Endothelial cell of umbilical vein (primary cell): ENCODE measurements at places on chromosomes 13 and 19. TPM values are rescaled to one million over a fixed set of nuclear protein-coding genes. Genes with fewer than 3 reads are reported as not detected.
A peak's percentile ranks its signal among the peaks of the same experiment; 100 is the strongest.

DNA sequence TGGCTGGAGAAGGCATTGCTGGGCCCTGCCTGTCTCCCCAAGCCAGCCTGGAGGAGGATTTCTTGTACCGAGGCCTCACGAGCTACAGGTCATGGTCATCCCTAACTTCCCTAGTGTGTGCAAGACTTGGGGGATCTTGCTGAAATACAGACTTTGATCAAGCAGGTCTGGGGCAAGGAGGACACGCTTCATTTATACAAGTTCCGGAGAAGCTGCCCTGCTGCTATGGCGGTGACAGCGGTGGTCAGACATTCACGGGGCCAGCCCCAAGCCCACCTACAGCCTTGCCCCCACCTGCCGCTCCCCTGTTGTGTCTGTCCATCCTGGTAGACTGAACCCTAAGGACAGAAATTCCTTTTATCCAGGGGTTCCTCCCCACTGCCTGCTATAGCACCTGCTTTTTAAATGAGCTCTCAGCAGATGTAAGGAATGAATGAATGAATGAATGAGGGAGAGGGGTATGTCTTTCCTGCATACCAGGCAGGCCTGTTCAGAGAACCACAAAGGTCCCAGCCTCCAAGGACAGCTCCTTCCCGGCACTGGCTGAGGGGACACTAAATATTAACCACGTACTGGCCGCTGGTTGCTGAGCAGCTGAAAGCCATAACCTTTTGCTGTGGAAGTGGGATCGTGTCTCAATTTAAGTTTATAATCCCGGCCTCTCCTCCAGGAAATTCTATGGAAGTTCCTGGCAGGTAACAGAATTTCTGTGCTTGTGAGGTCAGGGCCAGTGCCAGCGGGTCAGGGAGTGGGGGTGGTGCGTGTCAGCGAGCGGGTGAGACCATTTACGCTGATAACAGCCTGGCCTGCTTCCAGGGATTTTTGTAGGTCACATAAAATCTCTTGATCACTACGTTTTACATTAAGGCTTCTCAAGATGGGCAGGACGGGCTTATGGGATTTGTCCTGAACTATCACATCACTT lies 27.1 kb downstream of the TSSK6 start:
- peak overlapping the region; percentile 76 for H3K27ac ChIP-seq
- no peaks in the 10 kb centered on the region for H3K36me3 ChIP-seq
- H3K27me3 ChIP-seq = no peaks in the 10 kb centered on the region
- peak; percentile 47 for DNase-seq
- H3K4me1 ChIP-seq = peaks cover 29% of the 10 kb centered on the region
- H3K4me3 ChIP-seq = no peak overlapping the region

DNA sequence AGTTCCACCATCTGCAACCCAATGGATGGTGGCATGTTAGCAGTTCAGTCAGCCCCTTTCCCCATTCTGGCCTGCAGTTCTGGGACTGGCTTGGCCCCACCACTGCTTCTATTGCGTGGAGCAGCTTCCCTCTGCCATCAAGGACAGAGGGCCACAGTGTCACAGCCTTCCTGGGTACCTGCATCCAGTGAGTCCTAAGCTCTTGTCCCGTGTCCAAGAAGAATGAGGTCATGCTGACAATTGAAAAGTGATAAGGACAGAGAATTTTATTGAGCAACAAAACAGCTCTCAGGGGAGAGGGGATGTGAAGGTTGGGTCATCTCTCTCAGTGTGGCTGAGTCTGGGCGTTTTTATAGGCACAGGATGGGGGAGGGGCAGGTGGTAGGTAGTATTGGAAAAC lies 33.5 kb upstream of the SIN3B start:
- DNase-seq = no peak
- H3K4me3 ChIP-seq = no peak overlapping the region
- no peaks in the 10 kb centered on the region for H3K4me1 ChIP-seq
- H3K36me3 ChIP-seq = no peaks in the 10 kb centered on the region

GRCh38 chr13:110336681-110337080 lies 29.6 kb downstream of the COL4A2 start:
- no peak overlapping the region for H3K27ac ChIP-seq
- H3K4me3 ChIP-seq = no peak overlapping the region
- H3K4me1 ChIP-seq = peaks cover 52% of the 10 kb centered on the region
- no peaks in the 10 kb centered on the region for H3K27me3 ChIP-seq
- no peak for DNase-seq

- no peaks in the 10 kb centered on the region for H3K27me3 ChIP-seq
- H3K4me1 ChIP-seq = peaks cover 25% of the 10 kb centered on the region
- H3K4me3 ChIP-seq = no peak overlapping the region
- no peaks in the 10 kb centered on the region for H3K36me3 ChIP-seq
- DNase-seq = no peak
Observed at GRCh38 chr19:3555653-3556422, 1.5 kb downstream of the MFSD12 start.

DNA sequence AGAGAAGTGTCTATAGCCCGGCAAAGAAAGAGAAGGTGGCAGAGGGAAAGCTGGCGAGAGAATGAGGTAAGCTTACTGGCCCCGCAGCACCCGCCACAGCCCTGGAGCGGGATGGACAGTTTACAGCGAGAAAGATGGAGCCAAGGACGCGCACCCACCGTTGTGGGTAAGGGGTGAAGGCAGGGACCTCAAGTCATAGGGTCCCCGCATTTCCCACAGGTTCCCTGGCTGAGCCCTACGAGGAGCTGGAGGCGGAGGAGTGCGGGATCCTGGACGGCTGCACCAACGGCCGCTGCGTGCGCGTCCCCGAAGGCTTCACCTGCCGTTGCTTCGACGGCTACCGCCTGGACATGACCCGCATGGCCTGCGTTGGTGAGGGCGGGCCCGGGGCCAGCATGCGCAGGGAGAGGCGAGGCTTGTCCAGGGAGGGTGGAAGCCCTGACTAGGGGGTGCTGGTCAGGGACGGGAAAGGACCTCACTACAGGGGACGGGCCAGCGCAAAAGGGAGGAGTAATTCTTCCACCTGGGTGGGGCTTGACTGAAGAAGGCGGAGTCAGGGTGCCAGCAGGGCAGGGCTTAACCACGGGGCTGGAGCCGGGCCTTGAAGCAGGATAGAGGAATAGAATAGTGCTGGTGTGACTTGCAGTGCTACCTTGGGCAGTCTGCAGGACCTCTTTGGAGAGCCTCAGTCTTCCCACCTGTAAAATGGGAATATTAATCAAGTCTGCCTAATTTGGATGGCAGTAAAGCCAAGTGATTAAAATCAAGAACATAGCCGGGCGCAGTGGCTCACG lies 26.5 kb downstream of the LTBP4 start:
- H3K4me3 ChIP-seq = no peak overlapping the region
- no peaks in the 10 kb centered on the region for H3K27me3 ChIP-seq
- DNase-seq = no peak
- no peaks in the 10 kb centered on the region for H3K4me1 ChIP-seq
- no peak overlapping the region for H3K27ac ChIP-seq

DNA sequence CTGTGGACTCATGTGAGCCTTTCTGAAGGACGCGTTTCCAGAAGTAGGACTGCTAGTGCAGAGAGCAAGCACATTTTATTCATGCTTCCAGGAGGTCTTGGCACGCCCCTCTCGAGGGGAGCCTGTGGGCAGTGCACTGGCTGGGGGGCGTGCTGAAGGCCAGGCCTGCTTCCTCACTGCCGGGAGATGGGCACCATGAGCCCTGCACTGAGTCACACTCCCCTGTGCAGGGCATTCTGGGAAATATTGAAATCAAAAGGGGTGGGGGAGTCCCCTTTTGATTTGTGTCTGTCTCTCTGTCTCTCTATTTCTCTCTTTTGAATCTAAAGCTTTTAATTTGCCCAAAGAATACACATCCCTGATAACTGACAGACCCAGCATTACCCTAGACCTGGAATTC lies 34.0 kb downstream of the DPF1 start:
- no peak overlapping the region for H3K27ac ChIP-seq
- peaks cover 4% of the 10 kb centered on the region for H3K36me3 ChIP-seq
- no peaks in the 10 kb centered on the region for H3K4me1 ChIP-seq
- no peaks in the 10 kb centered on the region for H3K27me3 ChIP-seq

GRCh38 chr13:21517576-21517975 lies 58.5 kb upstream of the ZDHHC20 start:
- H3K27me3 ChIP-seq = no peaks in the 10 kb centered on the region
- no peak overlapping the region for H3K4me3 ChIP-seq
- no peaks in the 10 kb centered on the region for H3K36me3 ChIP-seq
- no peaks in the 10 kb centered on the region for H3K4me1 ChIP-seq

DNA sequence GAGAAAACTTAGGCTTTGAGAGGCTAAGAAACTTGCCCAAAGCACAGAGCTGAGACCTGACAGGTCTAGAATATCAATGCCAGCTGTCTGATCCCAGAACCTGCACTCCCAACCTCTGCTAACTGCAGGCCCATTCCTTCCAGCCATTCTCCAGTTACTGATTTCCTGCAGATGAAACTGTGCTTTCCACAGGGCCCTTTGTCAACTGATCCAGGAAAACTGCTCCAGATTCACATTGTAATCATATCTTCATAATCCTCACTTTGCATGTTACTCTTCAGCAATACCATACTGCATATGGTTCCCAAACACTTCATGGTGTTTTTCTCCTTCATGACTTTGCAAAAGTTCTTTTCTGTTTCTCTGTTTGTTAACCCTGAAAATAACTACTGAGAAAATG lies 100.6 kb downstream of the RAP2A start:
- no peak overlapping the region for H3K4me3 ChIP-seq
- H3K27me3 ChIP-seq = no peaks in the 10 kb centered on the region
- H3K36me3 ChIP-seq = no peaks in the 10 kb centered on the region
- DNase-seq = no peak

DNA sequence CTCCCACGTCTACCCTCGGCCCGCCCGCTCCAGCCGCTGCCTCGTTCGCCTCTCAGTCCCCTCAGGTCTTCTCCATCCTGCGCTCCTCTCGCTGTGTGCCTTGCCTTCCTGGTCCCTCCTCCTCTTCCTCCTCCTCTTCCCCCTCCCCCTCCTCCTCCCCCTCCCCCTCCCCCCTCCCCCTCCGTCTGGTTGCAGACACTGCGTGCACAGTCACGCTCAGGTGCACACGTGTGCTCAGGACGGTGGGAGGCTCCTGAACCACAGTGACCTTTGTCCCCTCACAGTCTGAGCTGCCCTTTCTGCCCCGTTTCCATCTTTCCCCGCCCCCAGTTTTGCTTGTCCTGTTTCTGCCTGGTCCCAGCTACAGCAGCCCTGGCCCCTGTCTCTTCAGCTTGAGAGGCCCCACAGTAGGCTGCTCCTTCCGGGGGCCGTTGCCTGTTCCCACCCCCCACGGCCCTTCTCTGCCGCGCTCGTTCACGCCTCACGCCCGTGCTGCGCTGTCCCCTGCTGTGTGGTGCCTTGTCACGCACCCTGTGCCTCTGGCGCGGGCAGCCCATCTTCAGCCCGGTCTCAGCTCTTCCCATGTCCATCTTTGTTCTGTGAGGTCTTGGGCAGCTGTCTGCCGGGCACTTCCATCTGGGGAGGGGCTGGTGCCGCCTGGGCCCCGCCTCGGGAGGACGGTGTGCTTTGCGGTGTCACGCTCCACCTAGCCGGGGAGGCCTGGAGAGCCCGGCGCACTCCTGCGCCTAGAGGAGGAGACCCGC lies 13.8 kb upstream of the RPS15 start:
- no peaks in the 10 kb centered on the region for H3K4me1 ChIP-seq
- H3K27me3 ChIP-seq = no peaks in the 10 kb centered on the region
- H3K4me3 ChIP-seq = no peak overlapping the region
- H3K27ac ChIP-seq = no peak overlapping the region
- H3K36me3 ChIP-seq = peaks cover 65% of the 10 kb centered on the region
- no peak for DNase-seq

DNA sequence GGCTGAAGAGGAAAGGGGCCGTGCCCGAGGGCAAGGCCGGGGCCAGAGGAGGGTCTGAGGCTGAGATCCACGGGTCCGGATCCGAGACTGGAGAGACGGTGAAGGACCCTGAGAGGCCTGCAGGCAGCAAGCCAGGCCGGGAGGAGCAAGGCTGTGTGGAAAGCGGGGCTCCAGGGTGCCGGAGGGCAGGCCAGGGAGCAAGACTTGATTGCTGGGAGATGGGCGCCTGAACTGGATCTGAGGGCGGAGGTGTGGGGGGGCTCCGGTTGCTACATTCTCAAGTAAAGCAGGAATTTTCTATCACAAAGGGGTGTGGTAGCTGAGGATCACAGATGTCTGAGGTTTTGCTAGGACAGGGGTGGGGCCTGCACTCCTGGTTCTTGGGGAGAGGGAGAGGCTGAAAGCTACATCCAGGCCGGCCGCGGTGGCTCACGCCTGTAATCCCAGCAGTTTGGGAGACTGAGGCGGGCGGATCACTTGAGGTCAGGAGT lies 3.8 kb downstream of the MAMSTR start:
- H3K4me1 ChIP-seq = peaks cover 15% of the 10 kb centered on the region
- H3K27ac ChIP-seq = no peak overlapping the region
- H3K4me3 ChIP-seq = no peak overlapping the region
- peaks cover under 1% of the 10 kb centered on the region for H3K36me3 ChIP-seq
- DNase-seq = no peak

DNA sequence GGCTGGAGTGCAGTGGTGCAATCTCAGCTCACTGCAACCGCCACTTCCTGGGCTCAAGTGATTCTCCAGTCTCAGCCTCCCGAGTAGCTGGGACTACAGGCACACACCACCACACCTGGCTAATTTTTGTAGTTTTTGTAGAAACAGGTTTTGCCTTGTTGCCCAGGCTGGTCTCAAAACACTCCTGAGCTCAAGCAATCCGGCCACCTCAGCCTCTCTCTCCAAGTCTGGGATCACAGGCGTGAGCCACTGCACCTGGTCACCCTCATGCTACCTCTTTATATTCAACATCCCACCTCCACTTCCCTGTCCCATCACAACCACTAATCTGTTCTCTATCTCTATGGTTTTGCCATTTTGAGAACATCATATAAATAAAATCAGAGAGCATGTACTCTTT lies 155.7 kb downstream of the PTPRS start:
- peaks cover 4% of the 10 kb centered on the region for H3K27me3 ChIP-seq
- no peak for DNase-seq
- no peaks in the 10 kb centered on the region for H3K4me1 ChIP-seq
- H3K4me3 ChIP-seq = no peak overlapping the region
- H3K27ac ChIP-seq = no peak overlapping the region
- no peaks in the 10 kb centered on the region for H3K36me3 ChIP-seq

DNA sequence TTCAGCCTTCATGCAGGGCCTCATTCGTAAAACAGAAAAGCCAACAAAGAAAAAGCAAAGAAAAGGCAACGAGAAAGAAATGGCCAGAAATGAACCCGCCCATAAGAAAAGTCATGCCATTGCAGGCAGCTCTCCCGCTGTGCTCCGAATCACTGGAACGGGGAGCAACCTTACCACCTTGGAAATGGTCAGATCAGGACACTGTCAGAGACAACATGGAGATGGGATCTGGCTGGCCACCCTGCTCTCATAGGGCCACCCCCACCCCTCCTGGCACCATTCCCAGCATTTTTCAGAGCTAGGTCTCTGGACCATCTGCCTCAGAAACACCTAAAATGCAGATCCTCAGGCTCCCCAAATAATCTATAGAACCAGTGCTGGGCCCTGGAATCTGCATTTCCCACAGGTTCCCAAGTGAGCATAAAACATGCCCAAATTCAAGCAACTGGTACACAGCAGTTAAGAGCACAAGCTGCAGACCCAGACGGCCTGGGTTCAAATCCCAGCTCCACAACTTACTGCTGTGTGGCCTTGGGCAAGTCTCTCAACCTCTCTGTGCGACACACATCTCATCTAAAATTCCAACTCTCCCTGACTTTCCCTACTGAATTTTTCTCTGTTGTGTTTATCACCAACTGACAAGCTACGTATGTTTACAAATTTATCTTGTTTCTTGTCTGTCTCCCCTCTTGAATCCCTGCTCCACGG lies 151.6 kb downstream of the IER2 start:
- H3K27ac ChIP-seq = no peak overlapping the region
- H3K4me1 ChIP-seq = no peaks in the 10 kb centered on the region
- no peak overlapping the region for H3K4me3 ChIP-seq
- H3K27me3 ChIP-seq = peaks cover 2% of the 10 kb centered on the region
- no peaks in the 10 kb centered on the region for H3K36me3 ChIP-seq
- DNase-seq = no peak

Gene GNG8
- not detected in 2 replicates for total RNA-seq

Gene SLITRK6
- not detected in 2 replicates for total RNA-seq

Gene ZNF835
- total RNA-seq = not detected in 2 replicates

Gene CHST8
- total RNA-seq = not detected in 2 replicates
